SHP77 (cell line): ENCODE measurements at places on chromosomes 3 and 15.

GRCh38 chr15:44566155-44566540, 29.2 kb downstream of the EIF3J start:
- DNase-seq: no peak

DNA sequence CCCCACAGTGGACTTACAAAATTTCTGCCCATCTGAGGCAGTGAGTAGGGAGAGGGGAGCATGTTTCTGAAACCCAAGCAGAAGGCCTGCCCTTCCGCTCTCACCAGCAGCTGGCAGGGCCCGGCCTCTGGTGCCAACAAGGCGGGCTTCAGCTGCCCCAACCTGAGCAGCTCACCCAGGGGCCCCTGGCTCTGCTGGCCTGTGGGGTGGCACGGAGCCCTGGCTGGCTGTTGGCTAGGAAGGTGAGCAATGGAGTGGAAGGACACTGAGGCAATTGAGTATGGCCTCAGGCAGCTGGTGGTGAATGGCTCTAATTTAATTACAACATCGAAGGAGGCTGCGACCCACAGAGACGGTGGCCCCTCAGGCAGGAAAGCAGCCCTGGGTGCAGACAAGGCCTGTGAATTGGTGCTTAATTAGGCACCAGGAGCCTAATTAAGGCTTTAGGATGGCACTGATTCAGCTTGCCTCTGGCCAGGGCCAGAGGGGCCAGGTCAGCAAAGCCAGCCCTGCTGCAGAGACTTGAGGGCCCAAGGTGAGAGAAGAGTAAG, 60.9 kb downstream of the ST8SIA2 start:
- no peak for DNase-seq

DNA sequence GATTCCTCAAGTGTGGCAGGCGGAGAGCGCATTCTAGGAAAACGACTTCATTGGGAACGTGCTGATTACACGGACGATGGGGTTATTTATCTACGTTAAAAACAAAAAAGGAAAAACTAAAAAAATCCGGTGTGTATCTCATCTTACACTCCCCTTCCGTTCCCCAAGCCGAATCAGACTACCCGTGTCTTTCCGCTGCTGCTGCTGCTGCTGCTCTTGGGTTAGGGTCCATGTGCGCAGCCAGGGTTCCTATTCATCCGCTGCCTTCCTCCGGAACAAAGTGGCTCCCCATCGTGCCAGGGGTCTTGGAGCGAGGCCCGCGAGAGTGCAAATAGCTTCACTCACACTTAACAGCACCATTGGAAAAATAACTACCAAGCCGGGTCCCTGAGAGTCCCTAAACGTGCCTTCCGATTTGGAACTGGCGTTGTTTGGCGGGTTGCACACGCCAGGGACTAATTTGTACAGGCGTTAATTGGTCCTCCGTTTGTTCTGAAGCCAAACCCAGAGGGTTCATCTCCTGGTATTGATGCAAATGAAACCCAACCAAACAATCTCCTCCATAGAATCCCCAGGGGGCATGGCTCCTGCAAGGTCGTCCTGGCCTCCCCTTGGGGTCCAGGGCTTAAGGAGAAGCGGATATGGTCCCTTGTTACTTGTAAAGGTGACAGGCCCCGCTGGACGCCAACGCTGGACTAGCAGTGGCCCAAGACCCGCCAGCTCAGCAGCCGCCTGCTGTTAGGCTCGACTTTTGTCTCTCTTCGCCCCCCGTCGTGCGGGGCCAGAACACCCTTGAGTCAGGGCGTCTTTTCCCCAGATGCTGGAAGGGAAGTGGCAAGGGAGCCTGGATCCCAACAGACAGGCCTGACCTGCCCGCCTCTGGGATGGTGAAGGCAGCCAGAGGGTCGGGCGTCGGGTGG, 11.0 kb upstream of the ONECUT1 start:
- DNase-seq: no peak

DNA sequence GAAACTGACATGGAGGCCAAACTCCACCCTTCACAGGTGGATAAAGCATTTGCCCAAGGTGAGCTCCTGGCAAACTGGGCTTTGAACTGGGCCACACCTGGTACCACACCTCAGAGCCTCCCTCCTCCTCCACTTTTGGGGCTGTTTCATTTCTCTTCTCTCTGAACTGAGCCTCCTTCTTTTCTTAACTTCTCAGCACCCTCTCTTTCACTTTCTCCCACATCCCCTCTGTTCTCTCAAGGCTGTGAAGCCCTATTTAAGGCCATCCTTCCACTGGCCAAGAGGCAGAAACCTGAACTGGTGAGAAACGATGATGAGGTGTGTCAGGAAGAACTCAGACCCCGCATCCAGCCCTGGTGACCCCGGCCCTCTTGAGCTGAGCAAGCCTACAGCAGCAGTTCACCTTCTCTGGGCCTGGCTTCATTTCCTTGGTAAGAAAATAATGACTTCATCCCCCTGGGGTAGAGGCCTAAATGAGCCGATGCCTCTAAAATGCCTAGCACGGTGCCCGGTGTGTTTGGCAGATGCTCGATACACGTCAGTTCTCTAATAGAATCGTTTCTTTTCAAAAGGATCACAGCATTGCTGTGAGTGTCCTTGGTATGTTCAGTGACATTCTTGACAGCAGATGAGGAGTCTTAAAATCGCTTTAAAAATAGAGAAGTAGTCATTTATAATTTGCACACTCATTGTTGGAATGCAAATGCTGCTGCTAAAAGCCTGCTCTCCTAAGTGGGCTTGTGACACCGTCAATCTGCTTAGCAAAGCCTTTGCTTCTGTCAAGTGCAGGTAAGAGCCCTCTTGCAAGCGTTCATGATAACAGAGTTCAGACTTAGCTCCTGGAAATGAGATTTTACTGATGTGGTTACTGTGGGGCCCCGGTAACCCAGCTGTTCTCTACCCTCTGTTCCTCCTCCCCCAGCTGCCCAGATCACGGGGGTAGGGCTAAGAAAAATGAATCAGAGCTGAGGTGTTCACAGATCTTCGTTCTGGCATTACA, 97.7 kb upstream of the ATP2B2 start:
- DNase-seq: no peak

GRCh38 chr3:63349583-63350573, 71.8 kb downstream of the SYNPR start:
- DNase-seq: peak; percentile 45

- DNase-seq: no peak
Observed at GRCh38 chr3:162702768-162703385, 1206.3 kb downstream of the OTOL1 start.

GRCh38 chr3:173008978-173009377, 132.1 kb downstream of the SPATA16 start:
- no peak for DNase-seq

GRCh38 chr3:170078620-170079281, 41.0 kb downstream of the GPR160 start:
- DNase-seq: no peak

GRCh38 chr15:57305009-57305408, 71.3 kb upstream of the CGNL1 start:
- DNase-seq: no peak
